NCI-H526 treated with DMSO at 0.1 percent for 48 hours (cell line): ENCODE measurements at places on chromosomes 2 and 18.

DNA sequence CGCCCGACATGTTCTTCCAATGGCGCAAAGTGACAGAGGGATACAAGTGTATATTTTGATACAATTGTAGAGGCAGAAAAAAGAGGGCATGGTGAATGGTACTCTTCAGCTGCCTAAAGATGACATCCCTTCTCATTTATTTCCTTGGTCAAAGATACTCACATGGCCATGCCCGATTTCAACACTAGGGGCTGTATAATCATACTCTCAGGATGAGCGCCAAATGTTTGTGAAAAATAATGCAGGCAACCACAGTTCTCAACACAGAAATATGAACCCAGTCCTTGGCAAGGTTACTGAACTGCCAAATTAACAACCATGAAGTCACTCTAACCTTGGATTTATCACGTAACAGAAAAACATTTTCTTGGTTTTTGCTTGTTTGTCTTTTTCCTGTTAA, 204.4 kb downstream of the CCDC102B start:
- DNase-seq = no peak

GRCh38 chr18:7775128-7775527, 208.0 kb downstream of the PTPRM start:
- DNase-seq = no peak

- DNase-seq = no peak
These were observed 1.3 kb upstream of the CCDC141 start for GRCh38 chr2:179051250-179051649.

DNA sequence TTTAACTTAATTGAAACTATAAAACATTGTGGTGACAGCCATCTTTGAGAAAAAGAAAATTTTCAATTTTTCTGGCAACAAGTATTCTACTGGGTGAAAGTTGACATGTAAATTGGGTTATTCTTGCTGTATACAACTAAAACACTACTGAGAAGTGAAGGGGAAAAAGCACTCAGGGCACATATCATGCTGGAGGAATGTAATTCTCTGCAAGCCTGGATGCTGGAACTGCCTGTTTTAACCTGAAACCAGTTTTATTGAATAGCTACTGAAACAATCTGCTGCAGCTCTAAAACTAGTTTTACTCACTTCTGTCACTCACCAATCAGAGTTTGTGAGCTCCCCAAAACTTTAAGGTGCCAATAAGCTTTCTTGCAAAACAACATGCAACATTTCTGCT, 1136.0 kb downstream of the LRP1B start:
- no peak for DNase-seq

DNA sequence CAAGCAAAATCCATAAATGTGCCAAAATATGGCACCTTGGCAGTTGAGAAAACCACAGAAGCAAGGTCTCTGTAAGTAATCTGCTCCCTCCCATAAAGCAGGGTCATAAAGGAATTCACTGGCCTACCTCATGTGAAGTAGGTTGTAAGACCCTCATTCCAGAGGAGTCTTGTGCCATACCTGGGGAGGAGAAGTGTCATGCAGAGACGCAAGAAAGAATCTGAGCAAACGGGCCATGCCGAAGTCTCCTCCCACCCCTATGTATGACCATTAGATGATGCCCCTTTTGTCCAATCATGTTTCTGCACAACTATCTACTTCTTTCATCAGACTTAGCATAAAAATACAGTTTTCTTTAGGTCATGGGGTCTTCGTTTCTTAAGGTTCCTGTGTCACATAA, 14.6 kb downstream of the NMUR1 start:
- no peak for DNase-seq

GRCh38 chr2:3958969-3959368, 255.6 kb downstream of the DCDC2C start:
- no peak for DNase-seq

- DNase-seq = no peak
These were observed 605.5 kb downstream of the SATB2 start for GRCh38 chr2:198852248-198852647.

- peak; percentile 30 for DNase-seq
These were observed 35.0 kb upstream of the PSMD14 start for GRCh38 chr2:161273038-161273760.

DNA sequence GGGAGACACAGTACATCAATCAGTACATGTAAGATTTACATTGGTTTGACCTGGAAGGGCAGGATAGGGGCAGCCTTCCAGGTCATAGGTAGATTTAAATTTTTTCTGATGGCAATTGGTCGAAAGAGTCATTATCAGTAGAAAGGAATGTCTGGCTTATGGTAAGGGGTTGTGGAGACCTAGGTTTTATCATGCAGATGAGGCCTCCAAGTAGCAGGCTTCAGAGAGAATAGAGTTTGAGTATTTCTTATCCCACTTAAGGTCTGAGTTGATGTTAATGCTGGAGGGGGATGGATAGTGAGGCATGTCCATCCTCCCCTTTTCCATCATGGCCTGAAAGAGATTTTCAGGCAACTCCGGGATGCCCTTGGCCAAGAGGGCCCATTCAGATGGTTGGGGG, 60.7 kb downstream of the SPTBN1 start:
- no peak for DNase-seq

DNA sequence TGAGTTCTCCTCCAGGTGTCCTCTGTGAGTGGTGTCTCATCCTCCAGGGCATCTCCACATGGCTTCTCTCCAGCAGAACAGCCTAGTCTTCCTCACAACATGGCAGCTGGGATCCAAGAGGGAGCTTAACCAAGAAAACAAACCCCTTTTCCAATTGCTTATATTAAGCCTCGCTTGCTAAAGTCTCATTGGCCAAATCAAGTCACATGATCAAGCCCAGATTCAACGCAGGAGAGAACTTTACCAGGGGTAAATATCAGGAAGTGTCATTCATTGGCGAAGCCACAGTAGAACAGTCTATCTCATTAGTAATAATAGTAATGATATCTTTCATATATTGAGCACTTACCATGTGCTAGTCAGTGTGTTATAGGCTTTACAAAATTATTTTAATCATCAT, 53.1 kb downstream of the CDC42EP3 start:
- no peak for DNase-seq

DNA sequence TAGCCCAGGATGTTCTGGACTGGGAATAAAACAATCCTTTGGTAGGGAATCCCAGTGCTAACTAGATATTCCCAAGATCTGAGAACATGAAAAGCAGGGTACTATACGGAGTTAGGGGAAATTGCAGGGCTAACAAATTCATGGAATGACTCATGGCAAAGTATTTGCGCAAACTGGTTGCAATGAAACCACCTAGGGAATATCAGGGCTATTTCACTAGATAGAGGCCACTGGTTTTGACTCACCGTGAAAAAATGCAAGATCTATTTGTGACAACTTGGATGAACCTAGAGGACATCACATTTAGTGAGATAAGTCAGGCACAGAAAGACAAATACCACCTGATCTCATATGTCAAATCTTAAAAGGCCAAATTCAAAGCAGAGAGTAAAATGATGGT, 233.3 kb downstream of the MBD2 start:
- no peak for DNase-seq

DNA sequence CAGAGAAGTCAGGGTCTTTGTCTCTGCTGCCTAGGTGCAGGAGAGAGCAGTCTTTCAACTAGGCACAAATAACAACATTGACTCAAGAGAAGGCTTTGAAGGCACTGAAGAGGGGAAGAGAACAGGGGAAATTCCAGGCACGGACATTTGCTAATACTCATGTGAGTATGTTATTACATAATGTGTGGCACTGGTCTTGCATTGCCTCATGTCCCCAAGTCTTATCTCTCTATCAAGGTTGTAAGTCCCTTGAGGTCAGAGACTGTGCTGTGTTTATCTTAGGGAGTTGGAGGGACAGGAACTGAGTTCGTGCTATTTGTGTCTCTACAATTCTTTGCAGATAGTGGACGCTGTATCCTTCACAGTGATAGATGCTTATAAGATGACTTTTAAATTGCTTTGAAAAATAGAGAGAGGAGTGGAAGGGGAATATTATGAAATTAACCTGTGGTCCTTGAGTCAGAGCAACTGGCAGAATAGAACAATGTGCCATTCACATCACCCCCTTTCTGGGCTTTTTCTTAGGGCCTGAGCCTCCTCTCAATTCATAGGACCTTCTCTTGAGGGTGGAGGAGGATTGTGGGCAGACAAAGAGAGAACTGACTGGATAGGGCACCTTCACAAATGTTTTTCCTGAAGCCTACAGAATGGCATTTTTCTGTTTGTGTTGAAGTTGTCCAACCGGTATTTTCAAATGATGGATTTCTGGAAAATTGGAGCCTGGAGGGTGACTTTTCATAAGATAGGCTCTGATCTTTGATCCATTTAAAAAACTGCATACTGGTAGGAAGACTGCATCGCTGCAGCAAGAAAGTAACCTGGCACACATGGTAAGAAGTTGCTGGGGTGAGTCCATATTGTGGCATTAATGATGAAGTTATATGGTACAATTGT, 96.6 kb upstream of the CXCR4 start:
- DNase-seq = no peak

DNA sequence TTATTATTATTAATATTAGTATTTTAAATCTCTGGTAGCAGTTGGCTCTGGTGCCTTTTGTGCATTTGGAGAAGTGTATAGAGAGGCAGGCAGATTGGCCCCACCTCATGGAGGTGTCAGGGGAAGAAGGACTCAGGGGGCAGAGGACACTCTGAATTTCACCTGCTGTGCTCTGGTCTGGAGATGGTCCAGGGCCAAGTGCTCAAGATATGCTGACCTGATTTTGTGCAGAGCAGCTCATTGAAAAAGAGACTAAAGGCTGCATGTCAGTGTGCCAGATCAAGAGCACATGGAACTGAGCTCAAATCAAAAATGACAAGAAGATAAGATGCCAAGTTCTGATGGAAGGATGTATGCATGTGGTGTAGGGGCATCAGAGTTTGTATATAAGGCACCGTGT, 323.6 kb upstream of the TNP1 start:
- no peak for DNase-seq

DNA sequence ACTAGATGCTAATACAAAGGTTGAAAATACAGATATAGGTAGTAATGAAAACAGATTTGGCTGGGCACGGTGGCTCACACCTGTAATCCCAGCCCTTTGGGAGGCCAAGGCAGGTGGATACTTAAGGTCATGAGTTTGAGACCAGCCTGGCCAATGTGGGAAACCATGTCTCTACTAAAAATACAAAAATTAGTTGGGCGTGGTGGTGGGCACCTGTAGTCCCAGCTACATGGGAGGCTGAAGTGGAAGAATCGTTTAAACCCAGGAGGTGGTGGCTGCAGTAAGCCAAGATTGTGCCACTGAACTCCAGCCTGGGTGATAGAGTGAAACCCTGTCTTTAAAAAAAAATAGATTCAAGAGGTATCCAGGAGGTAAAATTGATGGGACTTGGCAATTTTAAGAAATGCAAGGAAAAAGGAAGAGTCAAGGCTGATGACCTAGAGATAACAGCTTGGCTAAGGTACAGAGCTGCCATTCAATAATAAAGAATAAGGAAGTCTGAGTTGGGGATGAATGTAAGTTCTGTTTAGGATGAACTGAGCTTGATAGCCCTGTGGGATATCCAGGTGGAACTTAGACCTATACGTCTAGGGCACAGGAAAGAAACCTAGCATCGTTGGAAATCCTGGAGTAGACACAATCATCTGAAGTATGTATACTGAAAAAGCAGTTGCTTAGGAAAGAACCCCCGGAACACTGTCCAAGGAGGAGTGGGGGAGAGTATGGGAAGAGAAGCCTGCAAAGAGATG, 9.1 kb downstream of the MAT2A start:
- DNase-seq = no peak

DNA sequence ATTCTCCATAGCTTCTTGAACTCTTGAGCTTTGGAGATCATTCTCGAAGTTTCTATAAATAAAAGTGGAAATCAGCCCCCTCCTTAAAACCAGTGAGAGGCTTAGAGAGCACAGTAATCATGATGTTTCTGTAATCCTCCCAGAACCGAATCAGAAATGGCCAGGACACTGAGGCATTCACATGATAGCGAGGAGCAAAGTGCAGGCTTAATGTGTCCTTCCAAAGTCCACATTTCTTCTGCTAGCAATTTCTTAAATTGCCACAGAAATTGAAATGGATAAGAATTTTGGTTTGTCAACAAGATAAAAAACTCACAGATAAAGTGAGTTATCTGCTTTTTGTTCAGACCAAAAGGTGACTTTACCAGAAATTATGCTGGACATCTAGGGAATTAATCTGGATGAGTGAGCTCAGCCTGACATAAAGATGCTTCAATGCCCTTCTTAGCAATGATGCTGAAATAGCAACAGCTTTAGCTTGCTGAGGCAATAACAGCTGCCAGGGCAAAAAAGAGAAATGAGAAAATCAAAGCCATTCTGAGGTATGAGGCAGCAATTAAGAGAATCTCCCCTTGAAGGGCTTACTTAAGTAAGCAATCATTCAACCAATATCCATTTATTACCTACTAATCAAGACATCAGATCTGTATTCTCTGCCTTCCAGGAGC, 82.4 kb upstream of the PHLPP1 start:
- DNase-seq = no peak

- no peak for DNase-seq
These were observed 1170.3 kb upstream of the CHAC2 start for GRCh38 chr2:52597346-52597745.

DNA sequence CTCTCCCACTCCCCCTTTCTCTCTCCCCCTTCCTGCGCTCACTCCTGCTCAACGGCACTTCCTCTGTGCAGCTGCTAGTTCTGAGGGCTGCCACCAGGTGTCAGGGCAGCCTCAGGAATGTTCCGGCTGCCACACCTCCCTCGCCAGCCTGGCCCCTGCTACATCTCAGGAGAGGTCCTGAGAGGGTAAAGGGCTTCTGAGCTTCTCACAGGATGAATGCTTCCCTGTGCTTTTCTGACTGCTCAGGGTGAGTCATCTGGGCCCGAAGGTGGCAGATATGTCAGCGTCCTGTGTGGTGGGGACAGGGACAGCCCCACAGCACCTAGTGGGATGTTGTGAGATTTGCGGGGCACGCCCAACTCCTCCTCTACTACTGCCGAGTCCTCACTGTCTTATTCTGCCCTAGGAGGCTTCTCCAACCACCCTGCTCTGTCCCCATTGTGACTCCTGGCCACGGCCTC, 49.0 kb downstream of the PLEKHB2 start:
- peak; percentile 39 for DNase-seq

- no peak for DNase-seq
These were observed 13.9 kb downstream of the PCBP1 start for GRCh38 chr2:70101174-70101573.

DNA sequence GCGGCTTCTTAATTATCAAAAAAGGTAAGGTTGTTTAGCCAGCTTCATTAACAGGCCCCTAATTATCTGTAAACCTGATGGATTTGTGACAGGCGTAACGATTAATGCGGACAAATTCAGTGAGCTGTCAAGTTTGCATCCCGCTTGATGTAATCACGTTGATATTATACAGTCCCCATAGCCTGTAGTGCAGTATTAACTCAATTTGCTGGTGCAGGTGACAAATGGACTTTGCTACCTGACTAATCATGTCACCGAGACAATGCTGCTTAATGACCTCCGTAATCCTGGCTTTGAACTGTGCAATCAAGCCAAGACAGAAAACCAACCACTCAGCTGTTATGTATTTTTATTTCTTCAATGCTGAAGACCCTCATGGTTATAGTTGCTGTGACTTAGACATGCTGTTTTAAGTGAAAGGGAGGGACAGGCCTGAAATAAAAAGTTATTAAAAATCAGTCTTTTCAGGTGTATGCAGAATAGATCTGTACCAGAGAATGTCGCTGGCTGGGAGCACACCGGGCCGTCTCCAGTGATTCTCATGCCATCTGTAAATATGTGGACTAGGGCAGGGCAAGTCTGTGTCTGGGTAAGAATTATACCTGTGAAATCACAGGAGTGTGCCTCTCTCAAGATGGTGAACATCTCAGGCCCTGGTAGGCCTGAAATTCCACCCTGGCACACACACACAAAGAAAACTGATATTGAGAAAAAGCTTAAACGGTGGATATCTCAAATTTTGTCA, 4.3 kb downstream of the TSHZ1 start:
- peak; percentile 46 for DNase-seq

GRCh38 chr18:63132819-63133200, 186.8 kb downstream of the BCL2 start:
- peak; percentile 40 for DNase-seq
